Placental pericyte (primary cell): ENCODE measurements at places on chromosomes 2 and 18. TPM values are rescaled to one million over a fixed set of nuclear protein-coding genes. Genes with fewer than 3 reads are reported as not detected.

The RAX gene
- total RNA-seq = not detected in 2 replicates

The IDH1 gene
- 129 and 246 TPM in 2 replicates for total RNA-seq

The CNOT9 gene
- 65.2 and 86.3 TPM in 2 replicates for total RNA-seq

The UGT1A4 gene
- not detected in 2 replicates for total RNA-seq

The LIMS4 gene
- 18.6 and 22.8 TPM in 2 replicates for total RNA-seq

The SLC14A1 gene
- total RNA-seq = 13.6 and 18.2 TPM in 2 replicates

The CHRNG gene
- total RNA-seq = not detected in 2 replicates

The SOWAHC gene
- total RNA-seq = 5.0 and 14.0 TPM in 2 replicates

The EPHA4 gene
- 5.3 and 17.5 TPM in 2 replicates for total RNA-seq

The RAB17 gene
- total RNA-seq = 0.22 and 0.43 TPM in 2 replicates

The LRP2 gene
- total RNA-seq = not detected in 2 replicates

The NT5DC4 gene
- not detected in 2 replicates for total RNA-seq
